ENCODE measurements at places on chromosomes 4 and X. TPM values are rescaled to one million over a fixed set of nuclear protein-coding genes. Genes with fewer than 3 reads are reported as not detected.

DNA sequence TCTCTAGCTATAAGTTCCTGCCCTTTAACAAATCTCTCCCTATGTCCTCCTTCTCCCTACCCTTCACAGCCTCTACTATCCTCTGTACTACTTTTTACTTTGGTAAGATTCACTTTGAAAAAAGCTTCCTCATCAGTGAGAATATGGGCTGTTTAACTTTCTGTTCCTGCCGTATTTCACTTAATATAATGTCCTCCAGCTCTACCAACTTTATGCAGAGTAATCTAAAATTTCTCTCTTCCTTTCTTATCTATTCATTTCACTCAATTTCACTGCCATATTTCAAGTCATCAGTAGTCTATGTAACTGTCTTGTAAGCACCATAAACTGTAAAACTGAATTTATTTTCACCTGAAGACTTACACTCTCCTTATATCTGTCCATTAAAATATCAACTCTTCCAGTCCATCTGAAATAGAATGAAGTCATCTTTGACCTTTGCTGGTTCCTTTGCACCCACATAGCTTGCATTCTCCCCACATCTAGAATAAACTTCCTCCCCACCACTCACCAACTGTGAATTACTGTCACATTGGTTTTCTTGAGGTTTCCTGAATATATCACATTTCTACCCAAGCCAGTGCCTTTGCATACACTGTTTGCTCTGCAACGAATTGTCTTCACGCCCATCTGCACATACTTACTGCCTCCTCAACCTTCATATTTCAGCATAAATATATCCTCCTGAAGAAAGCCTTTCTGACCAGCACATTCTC lies 54.6 kb downstream of the ARAP2 start:
- H3K27ac ChIP-seq: peak overlapping the region; percentile 22
- peak; percentile 54 for DNase-seq
- peaks cover under 1% of the 10 kb centered on the region for H3K36me3 ChIP-seq
- peaks cover 38% of the 10 kb centered on the region for H3K4me1 ChIP-seq
- H3K4me3 ChIP-seq: no peak overlapping the region

The AMBN gene
- not detected for total RNA-seq

- H3K36me3 ChIP-seq: no peaks in the 10 kb centered on the region
- DNase-seq: no peak
- no peak overlapping the region for H3K27ac ChIP-seq
- peaks cover 40% of the 10 kb centered on the region for H3K4me1 ChIP-seq
- peaks cover 43% of the 10 kb centered on the region for H3K27me3 ChIP-seq
- no peak overlapping the region for H3K4me3 ChIP-seq
Observed at GRCh38 chr4:153788051-153788412, 851 bp downstream of the SFRP2 start.

GRCh38 chrX:154399527-154400368 lies 1.6 kb downstream of the RPL10 start:
- DNase-seq: peak; percentile 40
- peak overlapping the region; percentile 98 for H3K27ac ChIP-seq

- H3K27ac ChIP-seq: no peak overlapping the region
- H3K27me3 ChIP-seq: no peaks in the 10 kb centered on the region
- DNase-seq: no peak
- H3K4me1 ChIP-seq: no peaks in the 10 kb centered on the region
- H3K36me3 ChIP-seq: no peaks in the 10 kb centered on the region
Observed at GRCh38 chr4:141826260-141826659, 189.9 kb downstream of the IL15 start.

DNA sequence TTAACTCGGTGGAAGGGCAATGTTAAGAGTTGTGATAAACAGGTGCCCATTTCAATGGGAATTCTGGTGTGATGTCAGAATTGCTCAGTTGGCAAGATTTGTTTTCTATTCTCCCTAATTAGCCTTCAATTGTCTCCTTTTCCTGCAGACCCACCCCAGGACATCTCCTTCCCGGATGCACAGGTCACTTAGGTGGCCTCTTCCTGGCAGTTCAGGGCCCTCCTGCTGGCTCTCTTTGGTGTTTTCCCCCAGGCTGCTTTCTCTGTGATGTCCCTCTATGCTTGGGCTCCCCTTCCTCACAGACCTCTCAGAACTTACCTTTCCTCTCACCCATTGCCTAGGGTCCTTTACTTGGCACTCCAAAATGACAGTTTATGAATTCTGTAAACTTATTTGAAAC lies 126.3 kb downstream of the GPAT3 start:
- DNase-seq: no peak
- H3K4me1 ChIP-seq: peaks cover 9% of the 10 kb centered on the region
- H3K36me3 ChIP-seq: no peaks in the 10 kb centered on the region
- no peak overlapping the region for H3K27ac ChIP-seq
- H3K27me3 ChIP-seq: no peaks in the 10 kb centered on the region

The PPEF1 gene
- total RNA-seq: not detected

DNA sequence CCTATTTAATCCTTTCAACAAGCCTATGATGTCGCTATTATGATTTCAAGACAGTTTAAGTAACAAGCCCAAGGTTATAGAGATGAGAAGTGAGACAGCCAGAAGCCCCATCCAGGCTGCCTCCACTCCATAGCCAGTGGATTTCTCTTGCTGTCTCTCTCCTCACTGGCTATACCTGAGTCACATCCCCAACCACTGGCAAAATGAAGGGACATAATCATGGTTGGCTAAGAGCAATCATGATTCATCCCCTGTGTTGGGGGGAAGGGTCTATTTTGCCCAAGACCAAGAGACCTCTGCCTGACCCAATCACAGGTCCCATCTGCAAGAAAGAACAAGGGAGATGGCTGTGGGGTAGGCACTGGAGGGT lies 334.9 kb upstream of the GATB start:
- no peak for DNase-seq
- no peaks in the 10 kb centered on the region for H3K36me3 ChIP-seq
- peaks cover 77% of the 10 kb centered on the region for H3K4me1 ChIP-seq
- no peak overlapping the region for H3K4me3 ChIP-seq
- no peak overlapping the region for H3K27ac ChIP-seq
- H3K27me3 ChIP-seq: no peaks in the 10 kb centered on the region

DNA sequence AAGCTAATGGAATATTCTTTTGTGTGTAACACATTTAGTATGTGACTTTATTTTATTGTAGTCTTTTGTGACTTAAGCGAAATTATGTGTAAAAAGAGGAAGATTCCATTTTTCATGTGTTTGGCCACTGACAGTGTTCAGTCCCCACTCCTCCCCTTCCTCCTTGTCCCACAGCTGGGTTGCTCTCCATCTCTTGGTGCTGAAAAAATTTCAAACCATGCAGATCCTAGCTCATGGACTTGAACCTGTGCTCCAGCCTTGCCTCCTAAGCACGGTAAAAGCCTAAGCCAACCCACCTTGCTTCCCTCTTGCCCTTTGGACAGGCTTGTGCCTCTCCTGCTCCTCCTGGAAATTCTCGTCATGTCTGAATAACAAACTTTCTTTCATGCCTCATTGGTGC lies 2008.5 kb upstream of the TENM3 start:
- H3K27ac ChIP-seq: no peak overlapping the region
- H3K27me3 ChIP-seq: no peaks in the 10 kb centered on the region
- H3K36me3 ChIP-seq: no peaks in the 10 kb centered on the region
- H3K4me3 ChIP-seq: no peak overlapping the region
- no peak for DNase-seq

DNA sequence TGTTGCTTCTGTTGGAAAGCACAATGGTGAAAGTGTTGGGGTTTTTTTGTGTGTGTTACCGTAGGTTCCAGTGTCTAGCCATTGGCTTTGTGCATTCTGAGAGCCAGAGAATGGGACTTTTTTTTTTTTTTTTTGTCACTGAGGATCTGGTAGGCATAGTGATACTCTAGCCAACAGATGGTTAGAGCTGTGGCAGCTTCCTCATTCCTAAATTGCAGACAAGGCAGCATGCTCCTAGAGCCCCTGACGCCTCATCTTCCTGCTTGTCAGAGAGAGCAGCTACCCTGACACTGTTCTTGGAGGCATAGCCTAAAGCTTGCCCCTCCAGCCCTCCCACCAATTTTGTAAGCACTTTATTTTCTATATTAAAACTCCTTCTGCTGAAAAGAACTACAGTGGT lies 27.0 kb downstream of the ARHGEF9 start:
- peaks cover 9% of the 10 kb centered on the region for H3K4me1 ChIP-seq
- H3K4me3 ChIP-seq: no peak overlapping the region
- no peak overlapping the region for H3K27ac ChIP-seq
- DNase-seq: no peak

Measured in CD8-positive, alpha-beta memory T cell (primary cell).